ENCODE measurements at places on chromosomes 2 and 18.

DNA sequence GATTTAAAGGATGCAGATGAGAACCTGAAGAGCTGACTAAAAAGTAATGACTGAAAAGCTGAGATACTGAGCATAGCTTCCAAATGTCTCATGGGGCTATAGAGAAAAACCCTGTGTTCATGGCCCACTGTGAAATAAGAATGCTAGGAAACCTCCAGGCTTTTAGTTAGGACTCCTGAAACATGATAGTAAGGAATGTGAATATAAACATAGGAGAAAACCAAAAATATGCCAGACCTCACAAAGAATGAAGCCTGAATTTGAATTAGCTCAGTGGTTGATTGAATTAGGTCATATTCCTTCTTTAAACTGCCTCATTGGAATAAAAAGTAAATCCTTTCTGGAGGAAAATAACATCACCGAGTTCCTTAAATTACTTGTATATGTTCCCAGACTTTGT, 194.5 kb upstream of the NXPH2 start:
- DNase-seq, result no peak

DNA sequence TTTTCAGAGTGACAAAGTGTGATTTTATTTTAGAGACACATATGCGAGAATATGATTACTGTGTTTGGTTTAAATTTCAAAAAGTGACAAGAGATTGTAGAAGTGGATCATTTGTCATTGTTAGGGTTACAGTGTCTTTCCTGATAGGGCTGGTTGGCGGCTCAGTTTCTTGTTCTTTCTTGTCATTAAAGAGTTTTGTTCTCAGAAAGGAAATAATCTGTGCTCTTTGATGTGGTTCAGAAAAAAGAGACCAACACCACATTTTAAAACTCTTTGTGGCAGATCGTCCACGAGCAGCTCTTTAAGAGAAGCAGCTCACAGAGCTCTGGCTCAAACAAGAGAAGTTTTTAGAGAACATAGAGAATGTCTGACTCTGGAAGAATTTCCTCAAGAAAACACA, 45.6 kb upstream of the ZNF532 start:
- DNase-seq, result no peak

- peak; percentile 25 for DNase-seq
These were observed 118.1 kb downstream of the MYO1B start for GRCh38 chr2:191363267-191363666.

- DNase-seq, result no peak
These were observed 925 bp upstream of the NPC1 start for GRCh38 chr18:23587220-23587642.

DNA sequence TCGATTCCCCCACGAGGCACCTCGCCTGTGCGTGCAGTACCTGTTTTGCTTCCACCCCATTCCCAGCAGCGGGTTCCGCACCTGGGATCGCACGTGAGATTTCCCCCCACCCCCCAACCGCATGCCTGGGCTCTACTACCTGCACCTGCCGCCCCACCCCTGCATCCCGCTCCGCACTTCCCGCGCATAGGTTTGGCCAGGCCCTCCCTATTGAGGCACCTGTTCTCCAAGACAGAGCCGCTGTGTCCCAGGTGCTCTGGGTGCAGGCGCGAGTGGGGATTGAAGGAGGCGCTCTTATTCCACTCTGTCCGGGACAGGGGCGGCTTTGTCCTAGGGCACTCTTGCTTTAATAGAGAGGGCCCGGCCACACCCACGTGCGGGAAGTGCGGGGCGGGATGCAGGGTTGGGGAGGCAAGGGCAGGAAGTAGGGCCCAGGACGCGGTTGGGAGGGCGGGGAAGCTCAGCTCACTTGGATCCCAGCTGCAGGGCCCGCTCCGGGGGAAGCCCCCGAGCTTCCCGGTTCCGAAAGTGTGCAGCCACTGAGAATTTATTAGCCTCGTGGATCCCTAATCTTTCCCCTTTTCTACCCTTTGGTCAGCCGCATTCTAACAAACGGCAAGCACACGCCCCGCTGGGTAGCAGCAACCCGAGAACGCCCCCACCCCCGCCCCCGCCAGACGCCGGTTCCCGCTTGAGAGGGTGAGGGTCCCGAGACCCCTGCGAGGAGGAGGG, 670 bp upstream of the MOCOS start:
- DNase-seq, result no peak

DNA sequence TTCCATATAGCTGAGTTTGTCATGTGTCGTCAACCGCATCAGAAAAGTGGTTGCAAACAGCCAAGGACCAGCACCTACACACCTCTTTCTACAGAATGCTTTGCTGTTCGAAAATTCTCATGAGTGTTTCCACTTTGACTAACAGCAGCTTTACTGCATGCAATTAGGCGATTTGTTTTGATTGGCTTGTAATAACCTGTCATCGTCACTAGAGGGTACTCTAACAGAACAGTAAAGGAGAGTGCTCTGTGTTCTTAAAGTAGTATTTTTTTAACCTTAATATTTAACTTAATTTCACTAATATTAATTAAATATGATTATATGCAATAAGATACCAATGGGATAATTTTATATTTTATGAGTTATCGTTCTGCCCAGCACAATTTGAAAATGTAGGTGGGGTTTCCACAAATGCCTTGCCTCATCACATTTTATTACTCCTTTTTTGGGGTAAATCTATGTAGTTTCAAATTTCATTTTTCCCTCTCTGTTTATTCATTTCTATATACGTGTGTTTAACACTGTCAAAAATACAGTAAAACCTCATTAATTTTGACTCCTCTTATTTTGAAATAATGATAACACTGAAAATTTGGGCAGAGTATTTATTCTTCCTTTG, 502.2 kb downstream of the NRXN1 start:
- peak; percentile 2 for DNase-seq

DNA sequence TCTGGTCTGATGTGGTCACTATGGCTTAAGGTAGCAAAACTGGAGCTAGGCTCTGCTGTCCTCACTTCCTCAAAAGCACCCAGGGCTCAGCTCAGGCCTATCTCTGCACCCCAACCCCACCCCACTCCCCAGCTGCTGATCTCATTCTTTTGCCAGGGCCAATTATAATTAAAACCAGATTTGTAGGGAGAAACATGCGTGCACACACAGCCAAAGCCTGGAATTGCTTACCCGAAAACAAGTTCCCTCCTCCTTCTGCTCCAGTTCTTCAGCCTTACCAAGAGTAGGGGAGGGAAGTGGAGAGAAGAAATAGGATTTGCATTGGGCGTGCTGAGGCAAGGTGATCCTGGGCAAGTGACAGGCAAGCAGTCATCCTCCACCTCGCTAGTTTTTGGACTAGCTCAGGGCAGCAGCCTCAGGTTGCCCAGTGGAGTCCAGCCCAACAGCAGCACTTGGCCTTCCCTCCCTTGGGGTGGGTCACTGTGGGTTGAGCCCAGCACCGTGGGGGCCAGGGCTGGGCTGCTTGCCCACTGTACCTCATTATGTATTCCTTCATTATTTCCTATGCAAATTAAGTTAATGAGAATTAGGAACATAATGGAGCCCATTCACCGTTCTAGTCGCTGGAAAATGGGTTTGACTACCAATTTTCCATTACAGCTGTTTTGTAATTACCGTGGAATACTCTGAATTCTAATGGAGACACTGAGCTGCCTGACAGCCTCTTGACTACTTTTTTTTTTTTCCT, 199.1 kb upstream of the CELF4 start:
- DNase-seq, result no peak

DNA sequence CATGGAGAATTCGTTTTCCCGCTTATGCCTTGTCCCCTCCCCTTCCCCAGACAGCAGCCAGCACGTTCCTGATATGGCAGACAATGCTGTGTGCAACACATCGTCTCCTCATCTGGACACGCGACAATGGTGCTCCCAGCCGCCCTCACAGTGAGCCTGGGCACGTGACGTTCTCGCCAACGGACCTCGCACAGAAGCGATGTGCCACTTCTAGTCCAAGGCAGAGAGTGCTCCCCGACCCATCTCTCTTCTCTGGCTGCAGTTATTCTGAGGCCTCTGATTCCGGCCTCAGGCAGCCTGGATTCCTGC, 505.4 kb downstream of the EIPR1 start:
- no peak for DNase-seq

- DNase-seq, result no peak
These were observed 1472.3 kb upstream of the CELF4 start for GRCh38 chr18:39037925-39038324.

DNA sequence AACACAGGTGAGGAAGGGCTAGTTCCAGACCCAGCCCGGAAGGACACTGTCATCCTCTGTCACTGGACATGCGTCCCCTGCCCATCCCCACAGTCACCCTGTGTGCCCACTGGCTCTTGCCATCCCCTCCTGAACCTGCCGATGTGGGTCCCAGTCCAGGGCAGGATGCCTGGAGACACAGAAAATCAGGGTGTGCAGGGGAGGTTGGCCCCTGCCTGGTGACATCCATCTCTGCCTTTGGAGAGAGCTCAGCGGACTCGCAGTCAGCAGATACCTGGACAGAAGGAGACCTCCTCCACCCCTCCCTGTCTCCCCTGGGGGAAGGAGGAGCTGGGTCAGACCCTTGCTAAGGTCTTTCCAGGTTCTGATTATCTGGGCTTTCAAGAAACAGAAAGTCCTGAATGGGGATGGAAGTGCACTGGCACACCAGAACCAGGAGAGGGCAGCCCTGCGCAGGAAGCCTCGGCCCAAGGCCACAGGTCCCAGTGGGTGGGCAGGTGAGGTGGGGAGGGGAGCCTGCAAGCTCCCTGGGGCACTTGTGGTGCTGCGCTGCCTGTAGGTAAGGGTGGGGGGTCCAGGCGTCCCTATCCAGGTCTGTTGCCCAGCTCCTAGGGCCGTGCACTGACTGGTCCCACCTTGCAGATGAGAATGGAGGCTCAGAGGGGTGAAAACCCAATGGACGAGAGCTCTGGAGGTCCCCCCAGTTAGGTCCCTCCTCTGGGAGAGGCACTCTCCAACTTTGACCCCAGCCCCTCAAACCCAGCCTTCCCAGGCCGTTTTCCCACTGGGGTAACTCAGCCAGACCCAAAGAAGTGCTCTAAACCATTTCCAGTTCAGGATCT, 9.7 kb upstream of the OTOS start:
- peak; percentile 9 for DNase-seq

GRCh38 chr18:3671176-3671575, 221.2 kb downstream of the TGIF1 start:
- DNase-seq, result no peak

DNA sequence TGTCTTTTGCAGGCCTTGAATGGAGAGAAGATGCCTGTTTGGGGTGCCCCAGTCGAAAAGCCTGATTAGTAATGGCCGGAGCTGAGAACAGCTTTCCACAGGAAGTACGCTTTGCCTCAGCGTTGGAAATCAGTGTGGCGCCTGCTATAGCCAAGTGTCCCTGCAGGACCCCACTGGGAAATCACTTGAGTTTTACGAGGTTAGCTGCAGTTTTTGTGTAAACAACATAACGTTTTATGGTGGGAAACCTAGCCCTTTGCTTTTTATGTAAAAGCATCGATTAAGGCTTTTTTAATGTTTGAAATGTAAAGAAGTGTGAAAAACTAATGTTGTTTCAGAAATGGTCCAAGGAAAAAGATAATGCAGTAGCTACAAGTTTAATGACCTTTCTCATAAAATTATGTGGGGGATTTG, 234.2 kb downstream of the TTC32 start:
- DNase-seq, result no peak

DNA sequence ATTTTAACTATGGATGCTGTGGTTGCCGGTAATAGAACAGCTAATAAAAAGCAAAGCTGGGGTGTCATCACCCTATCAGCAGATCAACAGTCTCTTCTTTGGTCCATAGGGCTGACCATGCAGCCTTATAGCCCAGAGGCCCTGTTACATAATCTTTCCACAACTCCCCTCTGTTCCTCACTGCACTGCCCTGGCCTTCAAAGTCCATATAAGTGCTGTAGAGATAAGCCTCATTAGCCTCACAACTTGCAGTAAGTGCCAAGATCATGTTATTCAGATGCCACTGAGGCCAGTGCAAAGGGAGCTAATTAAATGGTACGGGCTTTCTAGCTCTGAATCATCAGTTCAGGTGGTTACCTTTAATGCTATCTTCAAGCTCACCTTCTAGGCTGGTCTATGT, 89.7 kb upstream of the CXCR4 start:
- no peak for DNase-seq

DNA sequence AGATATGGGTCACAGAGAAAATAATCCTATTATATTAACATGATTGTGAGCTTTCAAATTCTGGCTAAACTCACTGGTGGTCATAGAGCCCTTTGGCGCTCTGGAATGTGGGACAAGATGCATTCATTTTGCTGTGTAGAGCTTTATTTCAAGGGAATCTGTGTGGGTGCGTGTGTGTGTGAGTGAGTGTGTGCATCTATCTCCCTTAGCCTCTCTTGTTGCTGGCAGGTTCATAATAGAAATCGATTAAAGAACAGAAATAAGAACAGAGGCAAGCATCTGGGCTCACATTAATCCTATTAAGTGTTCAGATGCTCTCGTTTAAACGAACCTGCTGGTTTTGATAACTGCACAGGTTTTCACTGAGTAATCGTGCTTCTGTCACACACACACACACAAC, 155.4 kb upstream of the PID1 start:
- no peak for DNase-seq

GRCh38 chr2:137250401-137250800, 485.1 kb downstream of the THSD7B start:
- no peak for DNase-seq
